ENCODE measurements at places on chromosomes 13 and 19.
A peak's percentile ranks its signal among the peaks of the same experiment; 100 is the strongest.

- no peak overlapping the region for H3K4me3 ChIP-seq
- no peak overlapping the region for H3K27ac ChIP-seq
- no peaks in the 10 kb centered on the region for H3K27me3 ChIP-seq
- H3K36me3 ChIP-seq = no peaks in the 10 kb centered on the region
These were observed 105.1 kb downstream of the COG6 start for GRCh38 chr13:39760521-39760920.

- no peak overlapping the region for H3K27ac ChIP-seq
- no peaks in the 10 kb centered on the region for H3K4me1 ChIP-seq
- no peaks in the 10 kb centered on the region for H3K27me3 ChIP-seq
These were observed 205.5 kb downstream of the NALCN start for GRCh38 chr13:101210774-101211173.

DNA sequence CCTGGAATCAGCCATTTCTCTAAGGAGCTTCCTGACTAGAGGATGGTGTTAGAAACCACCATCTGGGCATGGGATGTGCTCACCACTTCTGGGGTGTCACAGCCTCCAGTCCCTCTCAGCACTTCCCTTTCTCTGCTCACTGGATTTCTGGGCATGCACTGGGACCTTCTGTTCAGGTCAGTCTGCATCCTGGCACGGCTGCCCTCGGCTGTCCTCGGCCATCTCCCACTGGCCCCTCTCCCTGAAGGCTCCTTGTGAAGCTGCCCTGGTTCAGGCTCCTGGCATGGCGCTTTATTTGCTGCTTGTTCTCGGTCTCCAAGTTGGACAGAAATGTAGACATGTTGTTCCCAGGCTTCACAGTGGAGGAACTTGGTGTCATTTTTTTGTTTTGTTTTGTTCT, 60.0 kb downstream of the TEX29 start:
- peaks cover 5% of the 10 kb centered on the region for H3K4me1 ChIP-seq
- no peaks in the 10 kb centered on the region for H3K27me3 ChIP-seq
- H3K36me3 ChIP-seq = no peaks in the 10 kb centered on the region
- H3K27ac ChIP-seq = no peak overlapping the region

GRCh38 chr13:23799945-23800344, 89.3 kb downstream of the MIPEP start:
- H3K36me3 ChIP-seq = no peaks in the 10 kb centered on the region
- no peaks in the 10 kb centered on the region for H3K27me3 ChIP-seq
- no peak for DNase-seq

GRCh38 chr13:51475727-51476501, 23.1 kb upstream of the INTS6 start:
- no peaks in the 10 kb centered on the region for H3K27me3 ChIP-seq
- no peak overlapping the region for H3K4me3 ChIP-seq
- no peak overlapping the region for H3K27ac ChIP-seq
- no peak for DNase-seq

DNA sequence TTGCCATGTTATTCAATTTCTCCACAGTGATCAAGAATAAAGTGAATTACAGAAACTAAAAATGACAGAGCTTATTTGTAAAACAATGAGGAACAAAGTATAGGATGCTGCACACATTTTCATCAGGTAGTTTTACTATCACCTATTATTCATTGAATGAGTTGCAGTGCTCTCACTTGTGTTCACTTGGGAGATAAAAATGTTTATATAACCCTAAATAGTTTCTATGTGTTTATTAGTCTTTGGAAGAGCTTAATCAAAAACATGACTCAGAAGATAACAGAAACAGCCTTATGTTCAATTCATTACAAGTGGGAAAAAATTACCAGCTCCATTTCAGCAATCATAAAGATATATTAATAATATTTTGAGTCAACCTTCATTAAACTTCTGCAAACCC, 796.2 kb downstream of the SLITRK1 start:
- no peaks in the 10 kb centered on the region for H3K27me3 ChIP-seq
- no peaks in the 10 kb centered on the region for H3K4me1 ChIP-seq
- H3K27ac ChIP-seq = no peak overlapping the region
- no peak for DNase-seq
- no peak overlapping the region for H3K4me3 ChIP-seq

GRCh38 chr13:41188584-41188983, 5.8 kb downstream of the KBTBD7 start:
- no peak for DNase-seq
- no peaks in the 10 kb centered on the region for H3K36me3 ChIP-seq
- H3K27ac ChIP-seq = no peak overlapping the region
- H3K4me1 ChIP-seq = peaks cover 7% of the 10 kb centered on the region
- no peaks in the 10 kb centered on the region for H3K27me3 ChIP-seq

DNA sequence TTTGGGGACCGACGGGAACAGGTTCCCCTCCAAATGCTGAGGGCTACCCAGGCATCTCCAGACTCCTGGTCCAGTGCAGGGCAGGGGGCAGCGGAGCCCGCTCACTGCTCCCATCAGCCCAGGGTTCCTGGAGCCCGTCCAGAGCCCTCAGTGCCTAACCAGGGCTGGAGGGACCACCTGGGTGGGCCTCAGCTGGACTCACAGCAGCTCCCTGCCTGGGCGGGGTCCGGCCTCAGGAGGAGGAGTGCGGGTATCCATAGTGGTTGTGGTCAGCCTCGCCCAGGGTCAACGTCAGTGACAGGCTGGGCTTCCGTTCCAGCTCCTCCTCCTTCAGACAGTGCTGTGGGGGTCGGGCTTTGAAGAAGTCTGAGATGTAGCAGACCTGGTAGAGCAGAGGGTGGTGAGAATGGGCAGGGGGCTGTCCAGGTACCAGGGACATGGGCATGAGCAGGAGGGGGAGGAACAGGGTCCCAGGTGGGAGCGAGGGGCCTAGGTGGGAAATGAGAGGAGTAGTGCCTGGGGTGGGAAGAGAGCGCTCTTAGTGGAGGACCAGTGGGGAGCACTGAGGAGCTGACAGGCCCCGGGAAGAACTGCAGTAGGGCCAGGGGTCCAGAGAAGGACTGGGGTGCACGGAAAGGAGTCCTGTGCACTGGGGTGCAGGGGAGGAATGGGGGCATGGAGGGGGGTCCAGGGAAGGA, 9.9 kb downstream of the PLPP2 start:
- peaks cover 37% of the 10 kb centered on the region for H3K27me3 ChIP-seq
- no peaks in the 10 kb centered on the region for H3K36me3 ChIP-seq
- DNase-seq = peak; percentile 23
- H3K4me1 ChIP-seq = peaks cover 12% of the 10 kb centered on the region

DNA sequence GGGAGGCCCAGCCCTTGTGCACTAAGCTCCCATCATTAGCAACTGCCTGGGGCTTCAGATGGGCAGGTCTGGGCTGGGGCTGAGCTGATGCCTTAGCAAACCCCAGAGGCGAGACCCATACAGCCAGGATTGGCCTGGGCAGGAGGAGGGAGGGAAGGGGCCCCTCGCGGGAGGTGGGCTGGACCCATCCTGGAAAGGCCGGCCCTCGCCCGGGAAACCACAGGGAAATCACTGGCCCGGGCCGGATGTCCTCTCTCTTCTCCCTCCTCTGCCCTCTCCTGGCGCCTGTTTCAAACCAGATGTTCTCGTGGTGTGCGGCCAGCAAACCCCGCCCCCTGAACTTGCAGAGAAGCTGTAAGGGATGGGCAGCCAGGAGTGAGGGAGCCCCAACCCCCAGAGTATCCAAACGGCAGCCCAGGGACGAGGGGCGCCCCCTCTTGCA, 43.1 kb downstream of the TMEM255B start:
- H3K27ac ChIP-seq = no peak overlapping the region
- DNase-seq = peak; percentile 67
- peaks cover 9% of the 10 kb centered on the region for H3K4me1 ChIP-seq
- no peaks in the 10 kb centered on the region for H3K27me3 ChIP-seq

DNA sequence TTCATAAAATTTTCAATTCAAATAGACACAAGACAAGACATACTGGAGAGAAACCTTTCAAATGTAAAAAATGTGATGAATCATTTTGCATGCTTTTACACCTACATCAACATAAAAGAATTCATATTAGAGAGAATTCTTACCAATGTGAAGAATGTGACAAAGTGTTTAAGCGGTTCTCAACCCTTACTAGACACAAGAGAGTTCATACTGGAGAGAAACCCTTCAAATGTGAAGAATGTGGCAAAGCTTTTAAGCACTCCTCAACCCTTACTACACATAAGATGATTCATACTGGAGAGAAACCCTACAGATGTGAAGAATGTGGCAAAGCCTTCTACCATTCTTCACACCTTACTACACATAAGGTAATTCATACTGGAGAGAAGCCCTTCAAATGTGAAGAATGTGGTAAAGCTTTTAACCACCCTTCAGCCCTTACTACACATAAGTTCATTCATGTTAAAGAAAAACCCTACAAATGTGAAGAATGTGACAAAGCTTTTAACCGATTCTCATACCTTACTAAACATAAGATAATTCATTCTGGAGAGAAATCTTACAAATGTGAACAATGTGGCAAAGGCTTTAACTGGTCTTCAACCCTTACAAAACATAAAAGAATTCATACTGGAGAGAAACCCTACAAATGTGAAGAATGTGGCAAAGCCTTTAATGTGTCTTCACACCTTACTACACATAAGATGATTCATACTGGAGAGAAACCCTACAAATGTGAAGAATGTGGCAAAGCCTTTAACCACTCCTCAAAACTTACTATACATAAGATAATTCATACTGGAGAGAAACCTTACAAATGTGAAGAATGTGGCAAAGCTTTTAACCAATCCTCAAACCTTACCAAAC, 24.6 kb upstream of the ZNF431 start:
- H3K27ac ChIP-seq = no peak overlapping the region
- peaks cover 48% of the 10 kb centered on the region for H3K36me3 ChIP-seq
- no peaks in the 10 kb centered on the region for H3K4me1 ChIP-seq
- no peak overlapping the region for H3K4me3 ChIP-seq

DNA sequence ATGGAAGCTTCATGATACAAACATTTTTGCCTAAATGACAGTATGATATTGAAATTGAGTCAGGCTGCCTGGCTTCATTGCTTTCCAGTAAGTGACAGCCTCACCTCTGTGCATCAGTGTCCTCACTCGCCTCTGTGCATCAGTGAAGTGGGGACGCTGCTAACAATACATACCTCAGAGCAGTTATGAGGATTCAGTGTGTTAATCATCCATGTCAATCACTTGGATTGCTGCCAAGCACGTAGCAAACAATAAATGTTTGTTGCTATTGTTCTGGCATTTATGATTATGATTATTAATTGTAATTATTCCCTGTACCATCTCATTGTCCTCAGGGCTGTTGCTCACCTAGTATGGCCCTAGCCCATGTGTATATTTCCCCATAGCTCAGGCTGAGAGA, 8.8 kb downstream of the PPP2R1A start:
- H3K4me3 ChIP-seq = no peak overlapping the region
- H3K4me1 ChIP-seq = no peaks in the 10 kb centered on the region
- no peak overlapping the region for H3K27ac ChIP-seq
- H3K36me3 ChIP-seq = no peaks in the 10 kb centered on the region
- no peaks in the 10 kb centered on the region for H3K27me3 ChIP-seq
- DNase-seq = no peak

- peaks cover 24% of the 10 kb centered on the region for H3K4me1 ChIP-seq
- no peak overlapping the region for H3K4me3 ChIP-seq
- no peaks in the 10 kb centered on the region for H3K36me3 ChIP-seq
- H3K27me3 ChIP-seq = no peaks in the 10 kb centered on the region
- no peak overlapping the region for H3K27ac ChIP-seq
- no peak for DNase-seq
These were observed 14.7 kb upstream of the PRR19 start for GRCh38 chr19:42287017-42287826.

DNA sequence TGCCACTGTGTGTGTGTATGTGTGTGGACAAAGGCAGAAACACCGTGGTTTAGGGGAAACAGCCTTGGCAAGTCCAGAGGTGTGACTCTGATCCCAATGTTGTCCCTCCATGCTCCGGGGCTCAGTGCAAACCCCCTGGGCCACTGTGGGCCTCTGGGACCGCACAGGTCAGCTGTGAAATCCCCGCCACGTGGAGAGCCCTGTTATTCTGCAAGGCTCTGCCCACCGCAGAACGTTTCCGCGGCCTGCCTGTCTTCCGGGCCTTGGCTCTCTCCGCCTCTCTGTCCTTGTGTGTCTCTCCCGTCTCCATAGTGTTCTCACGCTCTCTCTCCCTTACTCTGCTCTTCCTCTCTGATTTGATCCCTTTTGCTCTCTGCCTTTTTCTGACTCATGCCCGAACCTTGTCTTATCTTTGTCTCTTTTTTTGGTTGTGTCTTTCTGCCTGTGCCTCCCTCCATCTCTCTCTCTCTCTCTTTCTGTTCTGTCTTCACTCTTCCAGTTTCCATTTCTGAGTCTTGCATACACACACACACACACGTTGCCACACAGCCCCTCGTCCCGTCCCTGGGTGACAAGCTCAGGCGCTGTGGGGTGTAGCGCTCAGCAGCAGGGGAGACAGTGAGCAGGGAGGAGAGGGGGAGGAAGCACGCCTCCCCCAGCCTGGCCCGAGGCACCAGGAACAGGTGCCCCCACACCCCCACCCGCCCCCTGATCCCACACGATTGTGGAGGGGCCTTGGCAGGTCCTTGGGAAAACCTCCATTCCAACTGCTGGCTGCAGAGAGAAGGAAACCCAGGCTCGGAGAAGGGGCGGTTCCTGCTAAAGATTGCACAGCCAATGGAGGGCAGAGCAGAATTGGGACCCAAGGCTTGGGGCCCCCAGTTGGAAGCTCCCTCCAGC, 3.0 kb downstream of the TTYH1 start:
- peak overlapping the region; percentile 81 for H3K27ac ChIP-seq
- DNase-seq = peak; percentile 45
- peak overlapping the region; percentile 15 for H3K4me3 ChIP-seq
- peaks cover 11% of the 10 kb centered on the region for H3K27me3 ChIP-seq

DNA sequence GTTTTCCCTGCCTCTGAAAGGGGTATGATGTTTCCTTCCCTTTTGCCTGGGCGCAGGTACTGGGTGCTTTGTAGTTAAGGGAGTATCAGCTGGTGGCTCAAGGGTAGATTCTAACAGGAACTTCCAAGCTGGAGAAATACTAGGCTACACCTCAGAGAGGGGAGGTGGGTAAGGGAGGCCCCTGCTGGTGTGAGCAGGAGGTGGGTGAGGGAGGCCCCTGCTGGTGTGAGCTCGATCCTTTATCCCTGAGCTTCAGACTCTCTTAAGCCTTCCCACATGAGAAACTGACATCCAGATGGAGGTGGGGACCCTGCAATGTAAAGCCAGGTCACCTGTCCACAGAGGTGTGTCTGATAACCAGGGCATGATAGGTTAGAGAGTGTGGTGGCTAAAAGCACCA, 32.1 kb downstream of the CYP2B6 start:
- no peak for DNase-seq
- no peak overlapping the region for H3K4me3 ChIP-seq
- H3K27ac ChIP-seq = no peak overlapping the region
- H3K4me1 ChIP-seq = no peaks in the 10 kb centered on the region

GRCh38 chr13:42876270-42876714, 94.9 kb downstream of the FAM216B start:
- DNase-seq = no peak
- peaks cover 18% of the 10 kb centered on the region for H3K4me1 ChIP-seq

DNA sequence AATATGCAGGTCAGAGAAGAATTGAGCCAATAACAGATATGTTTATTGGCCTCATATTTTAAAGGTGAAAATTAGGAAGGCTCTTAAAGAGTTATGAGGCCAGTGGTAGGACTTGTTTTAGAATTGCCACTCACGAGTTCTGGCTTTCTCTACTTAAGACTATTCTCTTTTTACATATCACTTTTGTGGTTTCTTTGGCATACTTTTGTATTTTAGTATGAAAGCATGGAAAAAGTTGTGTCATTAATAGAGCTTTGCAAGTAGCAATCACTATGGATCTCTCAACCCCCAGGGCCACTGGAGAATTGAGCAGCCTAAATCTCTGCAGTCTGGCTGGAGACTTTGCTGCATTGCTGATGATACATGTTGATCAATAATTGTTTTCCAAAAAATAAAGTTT, 64.6 kb upstream of the SOX21 start:
- no peaks in the 10 kb centered on the region for H3K36me3 ChIP-seq
- H3K4me3 ChIP-seq = no peak overlapping the region
- no peak for DNase-seq
- no peaks in the 10 kb centered on the region for H3K27me3 ChIP-seq
- peaks cover 8% of the 10 kb centered on the region for H3K4me1 ChIP-seq

Data from neural progenitor cell (in vitro differentiated cells).